Activated CD4-positive, alpha-beta T cell treated with anti-CD3 and anti-CD28 coated beads, Interleukin-2, amount 50 U/mL, for 24 hours (primary cell): ENCODE measurements at places on chromosomes 2 and 18.
A peak's percentile ranks its signal among the peaks of the same experiment; 100 is the strongest.

DNA sequence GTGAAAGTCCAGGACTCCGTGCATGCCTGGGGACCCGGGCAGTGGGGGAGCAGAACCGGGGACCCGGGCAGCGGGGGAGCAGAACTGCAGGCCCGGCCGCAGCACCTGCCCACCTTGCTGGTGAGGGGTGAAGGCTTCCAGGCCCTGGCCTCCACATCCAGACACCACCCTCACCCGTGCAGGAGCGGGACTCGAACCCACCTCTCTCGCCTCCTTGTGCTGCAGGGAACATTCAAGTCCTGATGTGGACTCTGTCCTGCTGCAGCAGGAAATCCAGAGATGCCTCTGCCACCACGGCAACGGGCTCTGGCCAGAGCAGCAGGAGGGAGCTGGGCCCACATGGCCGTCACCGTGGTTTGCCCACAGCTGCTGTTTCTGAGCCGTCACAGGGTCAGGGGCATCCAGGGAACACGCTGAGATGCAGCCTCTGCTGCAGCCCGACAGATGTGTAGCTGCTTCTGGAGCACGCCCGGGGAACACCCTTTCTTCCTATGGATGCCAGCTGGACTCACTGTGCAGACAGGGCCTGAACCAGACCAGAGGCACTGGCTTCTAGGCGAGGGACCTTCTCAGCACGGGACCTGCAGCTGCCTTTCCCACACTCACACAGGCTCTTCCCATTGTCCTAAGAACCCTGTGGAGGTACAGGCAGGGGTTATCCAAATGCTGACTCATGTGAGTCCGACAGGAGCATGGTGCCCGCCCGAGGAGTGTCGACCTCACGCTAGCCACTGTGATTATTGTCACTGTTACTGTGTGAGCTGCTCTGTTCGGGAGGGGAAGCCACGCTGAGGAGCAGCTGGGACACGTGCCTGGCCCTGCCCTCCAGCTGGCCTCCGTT is 89.2 kb upstream of the CTDP1 start:
- no peak for DNase-seq

DNA sequence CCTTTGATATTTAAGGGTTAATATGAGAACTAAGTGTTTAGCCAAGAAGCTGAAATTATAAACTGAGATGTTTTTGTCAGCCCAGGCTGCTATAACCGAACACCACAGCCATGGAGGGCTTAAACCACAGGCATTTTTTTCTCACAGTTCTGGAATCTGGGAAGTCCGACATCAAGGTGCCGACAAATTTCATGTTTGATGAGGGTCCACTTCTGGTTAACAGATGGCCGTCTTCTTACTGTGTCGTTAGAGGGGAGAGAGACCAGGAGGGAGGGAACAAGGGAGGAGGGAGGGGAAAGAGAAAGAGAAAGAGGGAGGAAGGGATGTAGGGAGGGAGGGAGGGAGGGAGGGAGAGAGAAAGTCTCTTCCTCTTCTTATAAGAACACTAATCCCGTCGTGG is 6.5 kb upstream of the CNDP2 start:
- DNase-seq, result no peak

- DNase-seq, result no peak
Observed at GRCh38 chr2:170162271-170162632, 15.7 kb upstream of the MYO3B start.

DNA sequence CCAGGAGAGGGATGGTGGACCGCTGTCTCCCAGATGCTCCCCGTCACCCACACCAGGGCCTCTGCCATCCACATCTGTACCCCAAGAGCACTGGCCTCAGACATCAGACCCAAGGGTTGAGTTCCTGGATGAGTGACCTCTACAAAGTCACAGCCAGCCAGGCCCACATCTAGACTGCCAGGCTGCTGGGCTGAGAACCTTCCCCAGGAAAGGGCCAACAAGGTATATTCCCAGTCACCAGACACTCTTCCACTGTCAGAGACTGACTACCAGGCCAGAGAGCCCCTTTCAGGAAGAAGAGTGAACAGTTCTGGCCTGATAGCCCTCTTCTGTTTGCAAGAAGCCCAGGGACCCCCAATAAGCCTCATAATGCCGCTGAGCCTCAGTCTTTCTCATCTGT is 44.3 kb downstream of the C1QL2 start:
- no peak for DNase-seq

- no peak for DNase-seq
Observed at GRCh38 chr18:14941256-14941655, 193.3 kb downstream of the ANKRD30B start.

DNA sequence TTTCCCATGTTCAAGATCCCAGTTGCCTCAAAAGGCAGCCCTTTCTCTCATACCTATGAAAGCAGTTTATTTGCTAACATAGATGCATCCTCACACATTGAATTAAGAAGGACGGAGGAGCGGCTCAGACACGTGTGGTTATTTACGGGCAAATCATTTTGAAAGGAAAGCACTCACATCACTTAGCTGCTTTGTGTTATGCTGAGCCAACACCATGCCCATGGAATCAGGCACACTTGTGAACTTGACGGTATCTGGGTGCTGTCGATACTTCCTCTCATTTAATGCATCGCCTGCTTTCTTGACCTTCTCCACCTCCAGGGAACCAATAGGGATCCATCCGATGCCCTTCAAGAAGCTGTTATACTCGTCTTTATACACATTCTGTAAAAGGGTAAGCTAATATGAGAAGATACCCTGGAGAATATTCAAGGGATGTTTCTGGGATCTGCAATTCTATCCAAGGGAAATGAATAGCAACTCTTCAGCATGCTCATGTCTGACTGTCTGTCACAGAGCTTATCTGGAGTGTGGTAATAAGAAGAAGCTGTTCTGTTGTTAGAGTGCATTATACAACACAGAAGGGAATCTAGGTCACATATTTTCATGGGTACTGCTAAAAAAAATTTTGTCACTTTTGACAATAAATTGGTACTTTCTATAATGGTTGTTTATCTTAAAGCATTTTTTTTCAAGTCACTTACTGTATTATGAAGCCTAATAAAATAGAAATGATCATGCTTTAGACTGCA is 63.3 kb downstream of the NEB start:
- DNase-seq, result no peak

- no peak for DNase-seq
Observed at GRCh38 chr2:30514848-30515435, 67.9 kb downstream of the LCLAT1 start.

DNA sequence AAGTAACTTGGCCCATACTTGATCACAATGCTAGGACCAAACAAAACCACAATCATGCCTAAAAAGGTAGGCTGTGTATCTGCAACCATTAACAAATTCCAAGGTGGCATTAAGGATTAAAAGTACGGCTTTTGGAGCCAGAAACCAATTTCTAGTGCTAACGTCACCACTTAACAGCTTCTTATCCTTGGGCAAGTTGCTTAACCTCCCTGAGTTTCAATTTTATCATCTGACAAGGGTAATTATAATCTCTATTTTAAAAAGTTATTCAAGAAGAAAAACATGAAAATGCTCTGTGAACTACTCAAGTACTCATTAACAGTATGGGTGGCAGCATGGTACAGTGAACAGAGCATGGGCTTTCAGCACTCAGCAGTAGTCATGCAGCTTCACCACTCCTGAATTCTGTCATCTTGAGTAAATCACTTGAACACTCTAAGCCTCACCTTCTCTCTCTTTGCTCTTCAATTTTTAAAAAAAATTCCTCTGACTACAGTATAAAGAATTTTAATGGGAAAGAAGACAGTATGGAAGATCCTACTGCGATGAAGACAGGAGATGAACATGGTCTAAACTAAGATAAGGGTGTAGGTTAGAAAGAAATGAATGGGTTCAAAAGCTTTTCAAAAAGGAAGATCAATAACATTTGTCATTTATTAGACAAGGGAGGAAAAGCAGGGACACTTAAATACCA is 69.2 kb downstream of the SS18 start:
- DNase-seq, result no peak

DNA sequence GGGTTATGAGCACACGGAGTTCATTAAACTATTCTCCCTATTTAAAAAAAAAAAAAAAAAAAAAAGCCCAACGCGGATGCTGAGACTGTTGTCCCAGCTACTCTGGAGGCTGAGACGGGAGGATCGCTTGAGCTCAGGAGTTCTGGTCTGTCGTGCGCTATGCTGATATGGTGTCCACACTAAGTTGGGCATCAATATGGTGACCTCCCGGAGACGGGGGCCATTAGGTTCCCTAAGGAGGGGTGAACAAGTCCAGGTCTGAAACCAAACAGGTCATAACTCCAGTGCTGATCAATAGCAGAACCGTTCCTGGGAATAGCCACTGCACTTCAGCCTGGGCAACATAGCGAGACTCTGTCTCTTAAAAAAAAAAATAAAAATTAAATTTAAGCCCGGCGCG is 12.9 kb upstream of the ANKRD53 start:
- DNase-seq, result no peak

DNA sequence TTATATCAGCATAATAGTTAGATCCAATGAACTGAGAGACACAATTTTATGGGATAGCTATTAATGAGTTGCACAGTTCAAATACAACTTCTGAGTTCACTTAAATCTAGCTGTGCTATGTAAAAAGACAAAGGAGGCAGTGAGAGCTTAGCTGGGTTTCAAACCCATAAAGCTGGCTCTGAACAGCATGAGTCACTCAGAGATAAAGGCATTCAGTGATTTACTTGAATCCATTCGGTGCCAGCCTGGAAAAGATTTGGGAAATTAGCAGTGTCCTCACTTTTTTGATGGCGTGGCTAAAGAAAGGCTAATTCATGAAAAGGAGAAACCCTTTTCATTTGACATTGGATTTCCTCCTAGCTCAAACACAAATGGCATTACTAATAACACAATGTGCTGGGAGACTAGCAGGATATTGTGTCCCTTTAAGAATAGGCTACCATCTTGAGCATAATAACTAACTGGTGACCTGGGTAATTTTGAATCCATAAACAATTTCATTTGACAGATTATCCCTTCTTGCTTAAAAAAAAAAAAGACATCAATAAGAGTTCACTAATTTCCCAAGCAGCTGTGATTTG is 98.4 kb upstream of the NEUROD1 start:
- DNase-seq, result no peak

- no peak for DNase-seq
Observed at GRCh38 chr2:105809097-105809473, 64.4 kb downstream of the NCK2 start.

GRCh38 chr2:3034856-3035255 is 342.8 kb downstream of the EIPR1 start:
- DNase-seq, result no peak

- no peak for DNase-seq
Observed at GRCh38 chr18:2971741-2972552, 41.0 kb downstream of the LPIN2 start.

GRCh38 chr2:26471766-26472706 is 5.9 kb downstream of the OTOF start:
- no peak for DNase-seq

- no peak for DNase-seq
Observed at GRCh38 chr18:45637546-45638327, 22.5 kb downstream of the SLC14A2 start.

- no peak for DNase-seq
Observed at GRCh38 chr18:6920099-6920955, 190.8 kb downstream of the ARHGAP28 start.

DNA sequence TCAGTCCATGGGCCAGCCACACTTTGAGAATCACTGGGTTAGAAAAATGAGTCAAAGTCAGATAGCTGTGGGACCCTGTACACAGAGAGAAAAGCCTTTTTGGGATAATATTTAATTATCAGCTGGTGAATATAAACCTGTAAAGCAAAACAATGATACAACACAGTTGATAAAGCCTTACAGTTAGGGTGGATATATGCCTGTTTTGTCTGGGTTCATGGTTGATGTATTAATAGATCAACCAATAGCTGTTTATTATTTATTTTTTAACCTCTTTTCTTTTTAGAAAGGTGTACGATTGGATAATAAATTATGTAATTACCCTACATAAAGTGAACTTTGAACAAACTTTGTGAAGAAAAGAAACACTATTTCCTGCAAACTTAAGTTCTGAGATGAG is 145.6 kb downstream of the TDRD15 start:
- no peak for DNase-seq

- no peak for DNase-seq
Observed at GRCh38 chr2:105721991-105722511, 22.7 kb upstream of the NCK2 start.

- DNase-seq, result no peak
Observed at GRCh38 chr2:230131366-230131765, 62.6 kb upstream of the SLC16A14 start.

DNA sequence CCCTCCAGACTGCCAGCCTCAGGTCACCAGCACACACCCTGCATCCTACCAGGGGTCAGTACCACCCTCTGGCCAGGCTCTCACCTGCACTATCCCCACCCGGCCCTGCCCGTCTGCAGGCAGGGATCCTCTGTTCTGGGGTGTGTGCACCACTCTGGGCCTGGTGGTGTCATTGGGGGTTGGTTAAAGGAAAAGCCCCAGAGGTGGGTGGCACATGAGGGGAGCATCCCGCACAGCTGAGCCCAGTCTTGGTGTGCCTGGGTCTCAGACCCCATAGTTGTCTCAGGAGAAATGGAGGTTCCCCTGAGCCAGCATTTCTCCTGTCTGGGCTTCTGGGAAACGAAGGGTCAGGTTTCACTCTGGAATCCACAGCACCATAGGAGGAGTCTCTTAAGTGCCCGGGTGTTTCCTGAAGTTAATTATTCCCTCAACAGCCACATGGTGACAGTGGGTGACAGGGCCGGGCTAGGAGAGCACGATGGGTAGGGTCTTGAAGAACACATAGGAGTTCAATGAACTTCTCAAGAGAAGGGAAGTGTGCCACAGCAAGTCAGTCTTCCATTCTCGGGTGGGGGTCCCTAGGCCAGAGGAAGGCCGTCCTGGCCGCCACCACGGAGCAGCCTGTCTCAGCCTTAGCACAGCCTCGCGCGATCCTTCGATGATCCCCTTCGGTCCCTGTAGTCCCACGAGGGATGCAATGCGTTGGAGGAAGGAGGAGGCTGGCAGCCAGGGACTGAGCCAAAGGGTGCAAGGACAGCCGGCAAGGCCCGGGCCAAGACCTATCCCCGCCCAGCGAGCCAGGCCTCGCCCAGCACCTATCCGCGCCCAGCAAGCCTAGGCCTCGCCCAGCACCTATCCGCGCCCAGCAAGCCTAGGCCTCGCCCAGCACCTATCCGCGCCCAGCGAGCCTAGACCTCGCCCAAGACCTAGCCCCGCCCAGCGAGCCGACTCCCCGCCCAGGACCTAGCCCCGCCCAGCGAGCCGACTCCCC is 1.1 kb upstream of the FARP2 start:
- peak; percentile 64 for DNase-seq

DNA sequence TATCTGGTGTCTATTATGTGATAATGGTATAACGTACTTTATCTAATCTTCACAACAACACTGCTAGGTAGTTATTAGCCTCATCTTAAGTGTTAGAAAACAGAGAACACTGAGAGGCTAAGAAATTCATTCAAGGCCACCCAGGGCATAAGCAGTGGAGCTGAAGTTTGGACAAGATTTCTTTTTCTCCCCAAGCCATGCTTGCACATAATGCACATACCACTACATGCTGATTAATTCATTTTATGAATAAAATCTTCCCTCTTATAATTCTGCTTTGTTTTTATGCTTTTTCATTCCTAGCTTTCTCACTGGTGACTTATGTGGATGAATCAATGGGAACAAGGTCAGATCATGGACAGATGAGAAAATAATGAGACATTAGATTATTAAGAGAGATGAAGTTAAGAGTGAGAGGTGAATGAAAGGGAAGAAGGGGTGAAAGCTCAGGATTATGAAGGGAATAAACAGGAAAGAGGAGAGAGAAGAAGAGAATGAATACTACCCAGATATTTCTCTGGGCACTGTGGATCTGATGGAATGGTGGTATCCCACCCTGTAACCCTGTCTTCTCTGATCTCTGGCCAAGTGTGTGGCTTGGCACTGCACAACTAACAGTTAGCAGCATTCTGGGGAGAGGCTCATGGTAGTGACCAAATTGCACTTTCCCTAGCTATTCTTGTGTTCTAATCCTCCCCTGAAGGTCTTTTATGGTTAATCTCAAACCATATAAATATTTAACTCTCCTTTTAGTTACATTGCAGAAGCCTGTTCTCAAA is 17.7 kb upstream of the GALNT3 start:
- no peak for DNase-seq
